Diencephalon (tissue), 1 donor: ENCODE measurements at places on chromosomes 5 and 9. TPM values are rescaled to one million over a fixed set of nuclear protein-coding genes. Genes with fewer than 3 reads are reported as not detected.

SPINK4 gene
- not detected for total RNA-seq

CCT5 gene
- total RNA-seq: 259 TPM

SPIN1 gene
- total RNA-seq: 331 TPM

SPINK5 gene
- total RNA-seq: not detected

NMRK1 gene
- 6.2 TPM for total RNA-seq
